ENCODE measurements at places on chromosomes 16 and 17.

GRCh38 chr16:50552476-50553101, 4.4 kb downstream of the NKD1 start:
- no peak for DNase-seq

- DNase-seq: no peak
Measured at GRCh38 chr17:57274162-57274561, 17.8 kb downstream of the MSI2 start.

DNA sequence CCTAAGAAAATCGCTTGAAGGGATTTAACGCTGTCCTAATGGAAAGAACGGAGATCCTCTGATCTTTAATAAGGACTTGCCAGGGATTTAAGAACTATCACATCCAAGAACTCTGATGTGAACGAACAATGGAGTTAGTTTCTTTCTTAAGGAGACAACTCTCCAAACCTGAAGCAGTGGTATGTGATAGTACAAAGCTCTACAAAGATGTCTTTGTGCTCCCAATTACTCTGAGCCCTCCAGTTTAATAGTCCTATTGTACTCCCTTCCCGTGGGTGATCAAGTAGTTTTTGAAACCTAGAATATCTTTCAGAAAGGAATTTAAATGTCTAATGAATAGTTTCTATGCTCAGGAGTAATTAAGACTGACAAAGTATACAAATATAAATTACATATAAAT, 123.8 kb downstream of the FTO start:
- no peak for DNase-seq

GRCh38 chr16:70470927-70471341, 16.5 kb downstream of the FCSK start:
- no peak for DNase-seq

- DNase-seq: no peak
Measured at GRCh38 chr16:72261127-72261526, 89.2 kb upstream of the PMFBP1 start.

DNA sequence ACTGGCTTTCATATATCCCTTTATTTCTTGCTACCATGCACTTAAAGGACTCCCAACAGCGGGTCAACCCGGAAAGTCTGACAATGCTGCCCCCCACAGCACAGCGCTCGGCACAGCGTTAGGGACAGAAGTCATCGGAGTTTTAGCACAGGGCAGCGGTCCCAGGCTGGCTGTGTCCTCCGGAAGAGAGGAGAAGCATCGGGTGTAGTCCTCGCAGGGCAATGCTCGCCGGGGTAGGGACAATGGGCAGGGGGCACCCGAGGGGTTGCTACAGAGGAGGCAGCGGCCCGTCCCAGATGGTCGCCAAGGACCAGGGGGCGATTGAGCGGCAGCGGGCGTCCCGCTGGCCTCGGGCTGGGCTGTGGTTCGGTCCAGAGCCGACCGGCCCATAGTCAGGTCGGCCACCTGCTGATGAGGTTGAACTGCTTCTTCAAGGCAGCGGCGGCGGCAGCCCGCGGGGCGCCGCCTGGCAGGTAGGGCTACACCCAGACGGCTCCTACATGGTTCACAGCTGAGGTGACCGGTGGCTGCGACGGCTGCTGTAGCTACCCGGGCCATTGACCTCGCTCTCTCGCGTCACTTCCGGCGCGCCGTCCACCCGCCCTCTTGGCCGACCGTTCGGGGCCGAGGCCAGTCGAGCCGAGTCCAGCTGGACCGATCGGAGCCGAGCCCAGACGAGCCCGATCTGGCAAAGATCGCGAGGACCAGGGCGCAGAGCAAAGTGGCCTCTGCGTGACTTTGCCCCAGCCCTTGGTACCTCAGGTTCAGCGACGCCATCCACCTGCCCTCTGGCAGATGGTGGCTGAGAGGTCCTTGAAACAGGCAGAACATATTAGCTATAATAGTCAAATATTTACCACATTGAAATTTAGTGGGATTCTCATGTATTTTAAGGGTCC, 4.7 kb upstream of the LCMT1 start:
- peak; percentile 56 for DNase-seq

GRCh38 chr17:32622540-32622939, 135.7 kb downstream of the CDK5R1 start:
- no peak for DNase-seq

- DNase-seq: no peak
Measured at GRCh38 chr17:39181303-39181702, 15.3 kb upstream of the ARL5C start.

DNA sequence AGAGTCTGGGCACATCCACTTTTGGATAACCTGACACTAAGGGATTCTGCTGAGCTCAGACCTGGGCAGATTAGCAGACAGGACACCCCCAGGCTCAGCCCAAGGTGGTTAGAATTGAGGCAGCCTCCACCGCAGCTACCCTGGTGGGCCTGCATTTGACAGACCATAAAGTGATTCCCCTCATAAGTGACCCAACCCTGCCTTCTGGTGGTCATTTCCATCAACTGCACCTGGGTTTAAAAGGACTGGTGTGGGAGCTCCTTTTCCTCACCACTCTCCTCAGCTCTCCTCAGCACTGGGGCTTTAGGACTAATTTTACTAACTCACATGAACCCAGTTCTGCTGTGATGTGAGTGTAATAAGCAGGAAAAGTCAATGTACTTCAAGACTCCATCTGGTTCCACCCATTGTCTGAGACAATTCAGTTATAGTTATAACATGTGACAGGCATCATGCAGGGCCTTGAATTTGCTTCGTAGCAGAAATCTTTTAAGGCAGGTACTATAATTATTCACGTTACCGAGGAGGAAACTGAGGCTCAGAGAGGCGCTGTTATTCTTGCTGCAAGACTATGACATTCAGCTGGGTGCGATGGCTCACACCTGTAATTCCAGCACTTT, 42.5 kb downstream of the MYH3 start:
- DNase-seq: no peak

- DNase-seq: no peak
Measured at GRCh38 chr17:49820773-49821172, 27.1 kb downstream of the TAC4 start.

GRCh38 chr17:21152731-21153130, 26.0 kb downstream of the DHRS7B start:
- DNase-seq: no peak

GRCh38 chr17:5049314-5049841, 14.2 kb upstream of the SLC52A1 start:
- peak; percentile 65 for DNase-seq

- no peak for DNase-seq
Measured at GRCh38 chr17:44751331-44751730, 7.5 kb upstream of the ADAM11 start.

- DNase-seq: no peak
Measured at GRCh38 chr16:58497468-58497867, 2.5 kb upstream of the NDRG4 start.

- no peak for DNase-seq
Measured at GRCh38 chr16:65481956-65482355, 360.1 kb upstream of the CDH11 start.

GRCh38 chr17:81388612-81389367, 6.5 kb upstream of the BAHCC1 start:
- no peak for DNase-seq

- no peak for DNase-seq
Measured at GRCh38 chr17:73404246-73404645, 92.4 kb upstream of the CDC42EP4 start.

- DNase-seq: no peak
Measured at GRCh38 chr17:2034806-2035540, 5.0 kb downstream of the DPH1 start.

GRCh38 chr17:79011451-79012147, 2.0 kb upstream of the CANT1 start:
- no peak for DNase-seq

- no peak for DNase-seq
Measured at GRCh38 chr16:29789775-29790182, 772 bp upstream of the KIF22 start.

Data from effector CD4-positive, alpha-beta T cell (primary cell).